ENCODE measurements at places on chromosomes 11 and 22.

DNA sequence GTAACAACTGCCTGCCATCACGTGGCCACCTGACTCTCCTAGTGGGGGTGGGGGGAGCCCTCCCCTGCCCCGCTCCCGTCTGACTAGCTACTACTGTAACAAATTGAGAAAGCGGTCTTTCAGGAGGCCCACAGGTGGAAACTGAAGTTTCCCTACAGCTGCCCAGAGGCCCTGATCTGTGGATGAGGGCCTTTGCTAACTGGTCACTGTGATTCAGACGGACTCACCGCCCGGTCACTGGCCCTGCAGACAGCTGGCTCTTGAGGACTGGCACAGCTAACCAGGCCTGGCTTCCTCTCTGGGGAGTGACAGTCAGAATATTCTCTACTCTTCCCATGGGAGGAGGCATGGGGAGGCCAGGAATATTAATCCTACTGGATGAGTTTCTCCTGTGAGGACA lies 116.8 kb downstream of the ARHGAP8 start:
- DNase-seq: no peak

DNA sequence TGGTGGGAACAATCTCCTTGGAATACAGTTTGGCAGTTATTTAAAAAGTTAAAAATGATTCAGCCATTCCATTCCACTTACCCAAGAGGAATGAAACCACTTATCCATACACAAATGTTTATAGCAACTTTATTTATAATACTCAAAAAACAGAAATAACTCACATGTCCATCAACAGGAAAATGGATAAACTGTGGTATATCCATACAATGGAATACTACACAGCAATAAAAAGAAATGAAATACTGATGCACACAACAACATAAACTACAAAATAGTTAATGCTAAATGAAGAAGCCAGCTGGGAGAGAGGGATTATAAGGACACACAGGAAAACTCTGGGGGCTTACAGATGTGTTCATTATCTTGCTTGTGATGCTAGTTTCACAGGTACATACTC lies 64.7 kb downstream of the FCHSD2 start:
- no peak for DNase-seq

GRCh38 chr22:27994481-27995331 lies 75.7 kb upstream of the PITPNB start:
- no peak for DNase-seq

- no peak for DNase-seq
These were observed 82.6 kb downstream of the CYP2R1 start for GRCh38 chr11:14809466-14809865.

DNA sequence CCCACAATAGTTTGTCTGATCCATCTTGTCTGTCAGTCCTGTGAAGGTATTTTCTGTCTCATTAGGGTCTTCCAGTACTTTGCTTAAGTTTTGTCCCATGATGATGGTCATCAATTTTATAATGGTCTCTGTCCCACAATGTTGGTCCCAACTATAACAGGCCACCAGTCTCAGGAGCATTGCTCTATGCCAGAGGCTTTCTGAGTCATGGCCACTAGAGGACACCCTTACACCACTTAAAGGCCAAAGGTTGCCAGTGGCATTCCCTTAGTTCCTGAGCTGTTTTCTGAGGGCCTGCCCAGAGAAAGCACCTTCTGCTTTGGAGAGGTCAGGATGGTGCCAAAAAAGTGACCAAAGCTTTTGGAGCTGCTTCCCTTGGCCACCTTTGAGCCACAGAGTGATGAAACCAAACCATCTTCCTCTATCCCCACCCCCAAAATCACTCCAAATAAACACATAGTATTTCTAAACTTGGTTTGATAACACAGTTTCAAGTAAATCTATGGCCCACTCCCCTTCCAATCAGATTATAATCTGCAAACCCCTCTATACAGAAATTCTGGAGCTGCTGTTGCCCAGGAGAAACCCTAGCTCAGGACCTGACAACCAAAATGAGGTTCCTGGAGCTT lies 19.3 kb downstream of the EIF3F start:
- peak; percentile 39 for DNase-seq

DNA sequence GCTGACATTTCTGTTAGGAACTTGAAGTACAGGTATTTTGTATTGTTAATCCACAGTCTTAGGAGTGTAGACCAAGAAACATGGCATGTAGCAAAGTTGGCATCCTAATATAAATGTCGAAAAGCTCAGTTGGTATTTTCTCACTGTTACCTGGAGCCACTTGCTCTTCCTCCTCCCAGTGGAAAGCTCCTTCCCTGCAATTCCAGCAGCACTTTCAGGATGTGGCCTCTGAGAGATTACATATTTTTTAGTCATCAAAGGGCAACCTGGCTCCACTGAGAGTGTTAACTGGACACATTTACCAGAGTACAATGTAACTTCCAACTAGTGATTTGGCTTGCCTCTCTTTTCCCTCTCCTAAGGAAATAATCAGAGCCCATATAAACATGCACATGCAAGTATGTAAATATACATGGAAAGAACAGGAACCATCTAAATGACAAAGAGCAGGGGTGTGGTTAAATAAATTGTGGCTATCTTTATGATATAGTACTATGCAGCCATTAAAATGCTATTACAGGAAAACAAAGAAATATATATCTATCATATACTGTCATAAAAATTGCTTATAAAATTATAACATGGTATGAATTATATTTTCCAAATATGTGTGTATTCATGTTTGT lies 14.3 kb upstream of the EED start:
- DNase-seq: no peak

- DNase-seq: no peak
These were observed 88.4 kb downstream of the TRAF6 start for GRCh38 chr11:36421546-36422155.

- DNase-seq: no peak
These were observed 4.8 kb downstream of the P4HA3 start for GRCh38 chr11:74306435-74307175.

GRCh38 chr22:26713823-26714449 lies 56.5 kb downstream of the MIAT start:
- no peak for DNase-seq

GRCh38 chr11:31764261-31764660 lies 46.9 kb downstream of the PAX6 start:
- DNase-seq: no peak

DNA sequence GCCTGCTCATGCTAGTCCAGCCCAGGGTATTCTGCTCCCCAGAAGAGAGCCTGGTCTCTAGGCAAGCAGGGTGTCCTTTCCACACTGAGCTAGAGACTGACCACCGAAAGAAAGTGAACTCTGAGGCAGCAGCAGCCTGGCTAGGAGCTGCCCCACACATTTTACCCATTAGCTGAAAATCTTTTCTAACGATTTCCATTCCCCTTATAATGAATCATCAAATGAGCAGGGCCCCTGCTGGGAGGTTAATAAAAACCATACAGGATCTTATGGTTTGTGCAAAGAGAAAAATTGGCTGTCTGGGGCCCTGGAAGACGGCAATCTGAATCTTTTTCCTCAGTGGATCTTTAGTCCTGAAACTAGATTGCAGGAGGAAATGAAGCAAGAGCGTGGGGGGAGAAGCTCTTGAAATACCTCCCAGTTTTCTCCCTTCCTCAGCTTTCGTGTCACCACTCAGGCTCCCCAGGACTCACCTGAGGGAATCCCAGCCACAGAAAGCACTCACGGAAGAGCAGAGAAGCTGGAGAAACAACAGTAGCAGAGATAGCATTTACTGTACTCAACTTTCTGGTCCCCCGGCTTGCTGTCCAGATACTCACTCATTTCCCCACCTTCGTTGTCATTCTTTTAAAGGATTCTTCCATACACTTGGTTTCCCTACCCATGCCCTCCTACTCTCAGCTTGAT lies 74.7 kb upstream of the CD44 start:
- no peak for DNase-seq

DNA sequence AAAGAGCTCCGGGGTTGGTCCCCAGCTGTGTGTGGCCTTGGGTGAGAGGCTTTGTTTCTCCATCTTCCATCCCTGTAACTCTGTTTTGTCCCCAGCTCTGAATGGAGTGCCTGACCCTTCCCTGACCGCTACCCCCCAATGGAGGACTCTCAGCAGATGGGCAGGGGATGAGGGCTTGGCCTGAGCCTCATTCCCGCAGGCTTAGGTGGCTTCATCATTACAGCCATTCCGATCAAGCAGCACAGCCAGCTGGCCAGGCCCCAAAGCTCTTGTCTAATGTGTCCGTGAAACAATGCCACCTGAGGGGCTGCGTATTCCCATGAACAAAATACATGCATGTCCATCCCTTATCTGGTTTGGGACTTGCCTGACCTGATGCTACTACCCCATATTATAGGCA lies 3.9 kb upstream of the CDC42EP2 start:
- no peak for DNase-seq

DNA sequence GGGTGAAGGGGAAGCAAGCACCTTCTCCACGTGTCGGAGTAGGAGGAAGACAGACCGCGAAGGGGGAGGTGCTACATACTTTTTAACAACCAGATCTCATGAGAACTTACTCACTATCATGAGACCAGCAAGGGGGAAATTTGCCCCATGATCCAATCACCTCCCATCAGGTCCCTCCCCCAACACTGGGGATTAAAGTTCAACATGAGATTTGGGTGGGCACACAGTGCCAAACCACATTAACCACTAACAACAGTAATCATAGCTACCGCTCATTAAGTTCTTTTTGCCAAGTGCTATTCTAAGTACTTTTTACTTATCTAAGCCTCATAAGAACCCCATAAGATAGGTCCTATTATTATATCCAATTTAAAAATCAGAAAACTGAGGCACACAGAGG lies 450.5 kb upstream of the DDI1 start:
- no peak for DNase-seq

All from activated CD4-positive, alpha-beta T cell treated with anti-CD3 and anti-CD28 coated beads, Interleukin-2, amount 50 U/mL, for 1 hour (primary cell).